Lung microvascular endothelial cell (primary cell): ENCODE measurements at places on chromosomes 2 and 18. TPM values are rescaled to one million over a fixed set of nuclear protein-coding genes. Genes with fewer than 3 reads are reported as not detected.

Gene HSBP1L1
- 1.8 and 2.8 TPM in 2 replicates for total RNA-seq

Gene NR4A2
- under 0.01 and 0.20 TPM in 2 replicates for total RNA-seq

Gene BOK
- total RNA-seq: 37.7 and 113 TPM in 2 replicates

Gene ASPRV1
- under 0.01 TPM in 2 replicates for total RNA-seq

Gene UCN
- total RNA-seq: 0.40 and 0.44 TPM in 2 replicates

Gene ASTL
- total RNA-seq: not detected in 2 replicates

Gene SPHKAP
- not detected in 2 replicates for total RNA-seq
